IMR-90 (cell line): ENCODE measurements at places on chromosomes 1 and 21. TPM values are rescaled to one million over a fixed set of nuclear protein-coding genes. Genes with fewer than 3 reads are reported as not detected.
A peak's percentile ranks its signal among the peaks of the same experiment; 100 is the strongest.

- no peak for DNase-seq
These were observed 18.9 kb downstream of the LDLRAP1 start for GRCh38 chr1:25562101-25562927.

The LMX1A gene
- not detected in 2 replicates for total RNA-seq

DNA sequence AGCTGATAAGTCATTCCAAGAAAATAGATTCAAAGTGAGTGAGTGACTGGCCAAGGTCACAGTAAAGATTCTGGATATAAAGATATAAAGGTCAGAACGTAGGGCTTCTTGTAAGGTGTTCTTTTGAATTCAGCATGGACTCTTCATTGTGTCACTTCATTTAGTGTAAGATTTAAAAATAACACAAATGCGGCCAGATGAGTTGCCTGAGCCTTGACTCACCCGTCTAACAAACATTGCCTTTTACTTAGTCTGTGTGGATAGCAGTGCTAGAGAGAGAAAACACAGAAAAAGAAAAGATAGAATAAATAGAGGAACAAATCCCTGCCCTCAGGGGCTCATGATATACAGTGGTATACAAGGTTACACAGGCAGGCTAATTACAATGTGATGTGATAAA is 223.4 kb downstream of the PLPP3 start:
- peak; percentile 35 for DNase-seq

- DNase-seq: peak; percentile 76
These were observed 280.9 kb downstream of the TPR start for GRCh38 chr1:186094172-186094571.

The SOX13 gene
- total RNA-seq: 0.54 and 0.56 TPM in 2 replicates

- DNase-seq: no peak
These were observed 462.5 kb upstream of the DAB1 start for GRCh38 chr1:57886376-57886775.

DNA sequence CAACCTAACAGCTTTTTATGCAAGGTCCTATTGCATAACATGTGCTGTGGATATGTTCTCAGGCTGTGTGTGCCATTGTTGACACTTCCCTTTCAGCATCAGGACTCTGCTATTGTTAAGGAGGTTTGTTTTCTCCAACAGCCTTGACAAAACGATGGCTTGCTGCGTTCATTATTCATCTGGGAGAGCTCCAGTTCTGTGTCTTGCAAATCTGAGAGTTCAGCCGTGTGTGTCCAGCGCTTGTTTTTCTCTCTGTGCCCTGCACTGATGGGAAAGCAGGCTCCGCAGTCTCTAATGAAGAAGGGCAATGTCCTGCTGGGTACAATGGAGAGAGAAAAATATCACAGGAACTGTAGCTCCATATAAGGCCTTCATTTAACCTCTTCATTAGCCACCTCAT is 63.7 kb downstream of the CLDN17 start:
- no peak for DNase-seq

The CNIH3 gene
- total RNA-seq: 2.0 and 3.1 TPM in 2 replicates

DNA sequence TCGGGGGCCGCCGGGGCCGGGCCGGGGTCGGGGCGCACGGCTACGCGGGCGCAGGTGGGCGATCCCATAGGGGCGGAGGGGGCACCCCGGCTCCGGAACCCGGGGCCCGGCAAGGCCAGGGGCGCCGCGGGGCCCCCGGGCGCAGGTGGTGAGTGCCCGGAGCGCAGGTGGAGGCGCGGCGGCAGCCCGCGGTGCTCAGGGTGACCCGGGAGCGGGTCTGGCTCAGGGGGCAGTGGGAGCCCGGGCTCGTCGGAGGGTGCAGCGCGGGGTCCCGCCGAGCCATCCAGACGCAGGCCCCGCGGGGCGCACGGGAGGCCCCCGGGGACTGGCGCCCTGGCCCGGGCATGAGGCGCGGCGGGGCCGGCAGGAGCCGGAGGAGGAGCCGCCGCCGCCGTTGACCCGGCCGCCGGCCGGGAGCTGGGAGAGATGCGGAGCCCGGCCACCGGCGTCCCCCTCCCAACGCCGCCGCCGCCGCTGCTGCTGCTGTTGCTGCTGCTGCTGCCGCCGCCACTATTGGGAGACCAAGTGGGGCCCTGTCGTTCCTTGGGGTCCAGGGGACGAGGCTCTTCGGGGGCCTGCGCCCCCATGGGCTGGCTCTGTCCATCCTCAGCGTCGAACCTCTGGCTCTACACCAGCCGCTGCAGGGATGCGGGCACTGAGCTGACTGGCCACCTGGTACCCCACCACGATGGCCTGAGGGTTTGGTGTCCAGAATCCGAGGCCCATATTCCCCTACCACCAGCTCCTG is 489 bp downstream of the CELSR2 start:
- DNase-seq: no peak

The PRAMEF4 gene
- not detected in 2 replicates for total RNA-seq

DNA sequence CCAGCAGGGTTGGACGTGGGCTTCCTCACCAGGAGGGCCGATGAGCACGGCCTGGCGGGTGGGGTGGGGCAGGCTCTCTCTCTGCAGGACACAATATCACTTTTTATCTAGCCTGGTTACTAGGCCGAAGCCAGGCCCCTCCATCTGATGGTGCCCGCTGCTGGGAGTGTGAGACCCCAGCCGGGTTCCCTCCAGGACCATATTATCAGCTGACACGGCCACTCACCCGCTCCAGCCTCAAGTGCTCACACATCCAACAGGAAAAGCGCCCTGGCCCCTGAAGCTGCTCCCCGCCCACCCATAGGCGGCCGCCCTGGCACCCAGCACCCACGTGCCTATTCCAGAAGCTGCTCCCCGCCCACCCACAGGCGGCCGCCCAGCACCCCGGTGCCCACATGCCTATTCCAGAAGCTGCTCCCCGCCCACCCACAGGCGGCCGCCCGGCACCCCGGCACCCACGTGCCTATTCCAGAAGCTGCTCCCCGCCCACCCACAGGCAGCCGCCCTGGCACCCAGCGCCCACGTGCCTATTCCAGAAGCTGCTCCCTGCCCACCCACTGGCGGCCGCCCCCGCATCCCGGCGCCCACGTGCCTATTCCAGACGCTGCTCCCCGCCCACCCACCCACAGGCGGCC is 5.0 kb downstream of the SLC19A1 start:
- DNase-seq: no peak

DNA sequence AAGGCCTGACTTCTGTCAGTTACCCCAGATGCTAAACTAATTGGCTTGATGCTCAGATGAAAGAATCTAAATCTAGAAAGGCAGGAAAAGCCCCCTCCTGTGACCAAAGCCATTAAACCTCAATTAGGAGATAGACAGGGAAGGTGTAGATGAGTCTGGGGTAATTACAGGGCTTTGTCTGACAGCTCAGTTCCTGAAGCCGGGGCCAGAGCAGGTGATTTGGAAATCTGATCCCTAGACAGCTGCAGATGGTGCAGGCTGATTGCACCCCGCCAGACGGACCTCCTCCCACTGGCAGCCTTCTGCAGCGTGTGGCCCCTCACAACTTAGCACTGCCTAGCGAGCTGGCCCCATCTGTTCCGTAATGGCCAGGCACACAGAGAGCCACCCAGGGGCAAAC is 395.1 kb downstream of the HLX start:
- DNase-seq: no peak

The NCAM2 gene
- total RNA-seq: 5.0 and 5.6 TPM in 2 replicates
